ENCODE measurements at places on chromosomes 7 and 10. TPM values are rescaled to one million over a fixed set of nuclear protein-coding genes. Genes with fewer than 3 reads are reported as not detected.
A peak's percentile ranks its signal among the peaks of the same experiment; 100 is the strongest.

Gene NCAPG2
- total RNA-seq: 10.7 TPM

Gene H2BK1
- total RNA-seq: not detected

Gene FAM241B
- 0.39 TPM for total RNA-seq

Gene PTPRE
- 240 TPM for total RNA-seq

Gene POLR2J3
- total RNA-seq: 16.9 TPM

Gene STEAP1B
- 10.9 TPM for total RNA-seq

Gene TAS2R3
- total RNA-seq: 0.89 TPM

Gene C10orf90
- not detected for total RNA-seq

Gene EFCAB10
- not detected for total RNA-seq

Gene ANKRD1
- total RNA-seq: 321 TPM

Gene SEMA3C
- under 0.01 TPM for total RNA-seq

Gene INMT
- under 0.01 TPM for total RNA-seq

Gene PVRIG
- not detected for total RNA-seq

Gene C10orf67
- total RNA-seq: not detected

DNA sequence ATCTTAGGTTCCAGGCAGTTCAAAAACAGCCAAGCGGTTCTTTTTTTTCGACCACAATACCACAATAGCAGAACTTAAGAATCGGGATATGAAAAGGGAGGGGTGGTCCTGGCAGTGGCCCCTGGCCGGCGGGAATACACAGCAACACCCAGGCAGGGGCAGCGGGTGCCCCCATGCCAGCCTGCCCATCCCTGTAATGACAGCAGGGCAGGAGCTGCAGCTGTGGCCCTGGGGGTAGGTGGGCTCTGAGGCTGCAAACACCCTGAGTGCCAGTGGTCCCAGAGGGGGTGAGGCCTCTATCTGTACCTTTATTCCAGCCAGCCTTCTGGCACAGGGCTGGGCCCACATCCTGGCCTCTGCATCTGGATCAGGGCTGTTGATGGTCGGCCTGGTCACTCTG is 247.4 kb downstream of the SEMA3D start:
- DNase-seq: no peak

DNA sequence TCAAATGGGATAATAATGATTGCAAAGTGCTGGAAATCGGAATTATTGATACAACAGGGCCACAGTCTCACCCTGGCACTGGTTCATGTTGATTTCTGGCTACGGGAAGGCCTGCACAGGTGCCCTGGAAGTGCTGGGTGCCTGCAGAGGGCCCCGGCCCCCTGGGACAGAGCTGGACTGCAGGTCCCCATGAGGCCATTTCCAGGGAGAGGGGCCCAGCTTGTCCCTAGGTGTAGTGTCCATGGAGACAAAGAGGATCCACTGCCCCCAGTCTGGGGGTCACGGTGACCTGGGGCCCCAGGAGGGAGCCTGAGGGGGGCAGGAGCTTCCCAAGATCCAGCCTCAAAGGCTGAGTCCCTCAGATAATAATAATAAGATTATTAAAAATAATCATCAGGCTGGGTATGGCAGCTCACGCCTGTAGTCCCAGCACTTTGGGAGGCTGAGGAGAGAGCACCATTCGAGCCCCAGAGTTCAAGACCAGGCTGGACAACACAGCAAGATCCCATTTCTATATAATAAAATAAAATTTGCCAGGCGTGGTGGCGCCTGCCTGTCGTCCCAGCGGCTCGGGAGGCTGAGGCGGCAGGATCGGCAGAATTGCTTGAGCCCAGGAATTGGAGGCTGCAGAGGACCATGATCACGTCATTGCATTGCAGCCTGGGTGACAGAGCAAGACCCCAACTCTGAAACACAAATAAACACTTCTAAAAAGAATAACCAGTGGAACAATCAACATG is 98.1 kb downstream of the MICALL2 start:
- DNase-seq: no peak

GRCh38 chr10:47257396-47258120 is 42.4 kb upstream of the GDF10 start:
- DNase-seq: no peak

DNA sequence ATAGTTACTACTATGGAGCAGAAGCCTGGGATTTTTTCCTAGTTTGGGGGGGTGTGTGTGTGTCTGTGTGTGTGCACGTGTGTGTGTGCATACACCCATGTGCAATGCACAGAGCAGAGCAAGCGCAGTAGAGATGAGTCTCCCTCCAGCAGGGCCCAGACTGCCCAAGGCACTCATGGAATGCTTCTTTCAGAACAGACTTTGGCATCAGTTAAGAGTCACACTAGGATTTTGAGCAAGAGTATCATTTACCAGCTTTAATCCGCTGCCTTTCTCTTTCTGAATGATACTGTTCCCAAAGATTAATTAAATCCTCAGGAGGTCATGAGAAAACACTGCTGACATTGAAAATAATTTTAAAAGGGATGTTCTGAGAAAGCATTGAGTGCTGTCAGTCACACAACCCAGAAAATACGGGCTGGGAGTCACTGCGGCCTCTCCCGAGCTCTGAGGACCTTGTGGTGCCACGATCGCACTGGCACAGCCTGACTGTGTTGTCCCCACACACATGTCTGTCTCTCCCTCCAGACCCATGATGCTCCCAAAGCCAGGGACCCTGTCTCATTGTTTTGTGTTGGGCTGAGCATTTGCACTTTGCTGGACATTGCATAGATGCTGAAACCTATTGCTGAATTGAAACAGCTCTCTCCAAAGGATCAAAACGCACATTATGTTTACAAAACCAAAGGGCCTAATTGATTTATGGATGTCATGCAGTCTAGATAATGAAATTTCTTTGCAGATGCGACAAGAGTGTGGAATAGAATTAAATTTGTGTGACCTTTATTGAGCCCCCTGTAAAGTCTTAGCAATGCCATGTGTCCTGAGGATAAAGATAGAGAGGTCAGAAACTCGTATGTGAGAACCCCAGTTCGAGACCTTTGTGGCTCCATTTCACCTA is 54.7 kb upstream of the FIGNL1 start:
- DNase-seq: no peak

- no peak for DNase-seq
Observed at GRCh38 chr10:8967061-8967460, 912.6 kb downstream of the GATA3 start.

GRCh38 chr10:28798428-28798955 is 121.2 kb downstream of the BAMBI start:
- DNase-seq: no peak

GRCh38 chr7:98802088-98802780 is 67.6 kb downstream of the TMEM130 start:
- no peak for DNase-seq

DNA sequence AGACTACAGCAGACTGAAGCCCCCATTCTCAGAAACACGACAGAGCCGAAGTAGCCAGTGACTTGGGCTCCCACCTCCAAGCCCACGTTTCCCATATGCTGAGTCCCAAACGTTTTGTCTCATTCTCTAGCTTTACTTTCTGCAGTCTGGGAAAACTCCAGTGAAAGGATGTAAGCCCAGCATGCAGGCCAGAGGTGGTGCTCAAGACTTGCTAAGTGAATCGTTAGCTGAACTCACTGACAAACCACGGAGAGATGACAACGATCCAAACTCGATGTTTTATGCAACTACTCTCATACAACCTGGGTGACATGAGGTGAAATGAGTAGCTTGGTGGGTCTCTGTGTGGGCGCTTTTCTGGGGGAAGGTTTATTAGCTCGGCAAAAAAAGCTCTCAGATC is 731.8 kb downstream of the SUGCT start:
- DNase-seq: no peak

GRCh38 chr10:29703271-29703670 is 68.5 kb upstream of the SVIL start:
- no peak for DNase-seq

GRCh38 chr7:101542527-101543241 is 86.4 kb downstream of the MYL10 start:
- peak; percentile 29 for DNase-seq

DNA sequence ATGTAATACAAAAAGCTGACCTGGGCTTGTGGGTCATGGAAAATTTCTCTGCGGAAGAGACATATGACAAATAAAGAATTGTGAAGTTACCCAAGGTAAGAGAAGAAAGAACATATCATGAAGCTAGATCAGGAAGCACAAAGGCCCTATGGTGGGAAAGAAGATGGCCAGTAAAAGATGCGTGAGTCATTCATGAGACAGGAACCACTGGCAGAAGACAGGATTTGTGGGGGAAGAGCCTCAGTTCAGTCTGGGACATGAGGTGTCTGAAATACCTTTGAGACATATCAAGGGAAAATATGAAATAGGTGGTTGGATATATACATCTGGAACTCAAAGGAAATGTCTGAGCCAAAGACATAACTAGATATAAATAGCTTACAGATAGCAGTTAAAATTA is 27.7 kb upstream of the AMPH start:
- no peak for DNase-seq

DNA sequence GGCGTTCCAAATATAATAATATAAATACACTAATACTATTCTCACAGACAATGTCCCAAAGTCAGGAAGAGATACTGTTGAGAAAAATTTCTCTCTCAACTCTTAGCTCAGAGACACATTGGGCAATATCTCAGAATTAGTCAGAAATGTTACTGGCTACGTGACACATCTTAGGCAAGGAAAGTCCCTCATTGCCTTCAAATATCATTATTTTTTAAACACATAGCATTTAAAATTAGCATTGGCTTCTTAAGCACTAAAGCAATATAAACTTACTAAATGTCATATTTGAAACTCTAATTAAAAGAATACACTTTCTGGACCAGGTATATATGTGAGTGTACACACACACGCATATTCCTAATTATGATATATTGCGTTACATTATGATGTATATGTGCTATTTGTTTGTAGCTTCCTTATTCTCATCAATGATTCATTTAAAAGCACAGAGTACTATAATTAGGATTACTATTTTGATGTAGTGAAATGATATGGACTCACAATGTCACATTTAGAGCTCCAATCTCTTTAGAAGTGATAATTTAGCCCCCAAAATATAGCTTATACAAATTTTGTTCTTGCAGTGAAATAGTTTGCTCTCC is 255.8 kb downstream of the TWIST1 start:
- no peak for DNase-seq

- DNase-seq: peak; percentile 65
Observed at GRCh38 chr7:151875942-151876898, 695 bp downstream of the PRKAG2 start.

DNA sequence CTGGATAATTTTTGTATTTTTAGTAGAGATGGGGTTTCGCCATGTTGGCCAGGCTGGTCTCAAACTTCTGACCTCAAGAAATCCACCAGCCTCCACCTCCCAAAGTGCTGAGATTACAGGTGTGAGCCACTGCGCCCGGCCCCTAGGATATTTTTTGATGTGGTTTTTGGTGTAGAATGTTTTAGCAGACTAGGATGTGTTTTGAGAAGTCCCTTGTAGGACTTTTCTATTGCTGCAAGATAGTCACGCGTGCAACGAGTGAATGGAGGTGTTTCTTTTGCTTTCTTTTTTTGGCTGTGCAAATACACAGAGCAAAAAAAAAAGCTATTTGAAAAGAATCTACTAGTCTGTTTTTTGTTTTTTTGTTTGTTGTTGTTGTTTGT is 29.8 kb upstream of the KLF6 start:
- no peak for DNase-seq

DNA sequence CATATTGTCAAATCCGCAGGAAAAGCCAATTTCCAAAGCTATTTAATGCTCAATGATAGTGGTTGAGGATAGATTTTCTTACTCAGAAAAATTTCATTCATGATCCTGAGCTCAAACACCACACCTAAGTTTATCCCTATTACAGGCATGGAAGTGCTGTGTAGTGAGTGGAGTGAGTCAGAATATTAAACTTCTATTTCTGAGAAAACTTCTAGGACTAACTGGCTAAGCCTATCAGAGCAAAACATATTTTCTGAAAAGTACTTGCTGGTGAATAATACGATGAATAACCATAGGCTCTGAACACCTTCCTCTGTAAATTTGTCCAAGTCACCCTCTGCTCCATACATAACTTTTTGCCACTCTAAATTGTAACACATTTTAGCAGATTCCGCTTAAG is 221.5 kb downstream of the SUGCT start:
- no peak for DNase-seq

DNA sequence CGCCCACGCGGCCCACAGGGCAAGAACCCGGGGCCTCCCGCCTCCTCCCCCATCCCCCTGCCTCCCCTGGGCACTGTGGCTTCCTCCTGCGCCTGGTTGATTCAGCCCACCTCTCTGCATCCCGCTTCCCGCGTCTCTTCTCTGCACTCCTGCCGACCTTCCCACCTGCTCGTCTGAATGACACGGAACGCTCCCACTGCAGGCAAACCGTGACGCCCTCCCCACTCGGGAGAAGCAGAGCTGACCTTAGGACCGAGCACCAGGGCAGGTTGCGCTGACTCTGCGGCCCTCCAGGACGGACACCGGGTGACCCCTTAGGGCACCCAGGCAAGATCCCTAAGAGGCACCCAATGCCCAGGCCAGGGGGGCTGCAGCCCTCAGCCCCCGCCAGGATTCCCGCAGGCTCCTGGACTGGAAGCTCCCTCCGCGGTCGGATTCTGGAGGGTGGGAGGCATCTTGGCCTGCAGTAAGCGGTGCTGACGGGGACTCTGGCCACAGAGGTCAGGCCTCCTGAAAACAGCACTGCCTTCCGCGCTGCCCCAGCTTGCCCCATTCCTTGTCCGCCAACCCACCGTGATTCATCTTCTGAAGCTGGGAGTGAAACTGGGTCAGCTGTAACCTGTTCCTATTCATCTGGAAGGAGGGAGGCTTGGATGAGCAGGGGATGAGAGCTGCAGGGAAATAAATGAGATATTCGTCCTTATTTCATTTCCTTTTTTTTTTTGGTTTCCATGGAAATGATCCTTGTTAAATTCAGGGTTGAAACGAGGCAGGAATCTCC is 990 bp downstream of the CALML3 start:
- DNase-seq: no peak

DNA sequence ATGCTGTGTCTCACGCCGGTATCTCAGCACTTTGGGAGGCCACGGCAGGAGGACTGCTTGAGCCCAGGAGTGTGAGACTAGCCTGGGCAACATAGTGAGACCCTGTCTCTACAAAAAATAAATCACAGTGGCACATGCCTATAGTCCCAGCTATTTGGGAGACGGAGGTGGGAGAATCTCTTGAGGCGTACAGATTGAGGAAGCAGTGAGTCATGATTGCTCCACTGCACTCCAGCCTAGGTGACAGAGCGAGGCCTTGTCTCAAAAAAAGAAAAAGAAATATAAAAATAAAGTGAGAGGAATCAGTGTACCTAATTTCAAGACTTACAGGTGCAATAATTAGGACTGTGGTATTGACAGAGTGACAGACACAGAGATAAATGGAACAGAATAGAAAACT is 23.9 kb downstream of the SLC25A40 start:
- DNase-seq: no peak

DNA sequence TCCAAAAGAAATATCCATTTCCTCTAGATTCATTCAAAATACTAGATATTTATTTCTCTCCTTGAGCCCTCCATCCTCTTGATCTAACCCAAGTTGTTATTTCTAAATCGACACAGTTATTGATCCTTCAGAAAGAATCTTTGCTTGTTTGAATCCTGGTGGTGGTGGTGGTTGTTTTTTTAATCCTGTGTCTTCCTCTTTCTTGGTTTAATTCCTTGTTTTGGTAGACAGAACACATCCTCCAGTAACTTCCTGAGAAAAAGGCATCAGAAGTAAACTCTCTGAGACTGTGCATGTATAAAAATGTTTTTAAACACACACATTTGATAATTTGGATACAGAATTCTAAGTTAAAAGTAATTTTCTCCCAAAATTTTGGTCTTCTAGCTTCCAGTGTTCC is 49.9 kb downstream of the SIRT1 start:
- DNase-seq: no peak
